ENCODE measurements at places on chromosomes 16 and 17.

DNA sequence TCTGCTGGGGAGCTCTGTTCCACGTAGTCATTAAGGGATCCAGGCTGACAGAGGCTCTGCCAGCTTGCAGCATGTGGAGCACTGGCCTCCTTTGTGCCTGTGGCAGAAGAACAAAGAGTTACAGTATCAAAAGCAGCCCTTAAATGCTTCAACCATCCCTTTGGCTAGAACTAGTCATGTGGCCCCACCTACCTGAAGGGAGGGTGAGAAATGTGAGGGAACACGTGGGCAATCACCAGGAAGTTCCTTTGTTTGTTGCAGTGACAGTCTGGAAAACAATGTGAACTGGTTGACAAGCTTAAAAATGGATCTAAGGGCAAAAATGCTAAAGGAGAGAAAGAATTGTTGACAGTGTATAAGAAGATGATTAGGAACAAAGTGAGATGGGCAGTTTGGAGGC is 290.4 kb upstream of the HSBP1 start:
- DNase-seq: no peak

DNA sequence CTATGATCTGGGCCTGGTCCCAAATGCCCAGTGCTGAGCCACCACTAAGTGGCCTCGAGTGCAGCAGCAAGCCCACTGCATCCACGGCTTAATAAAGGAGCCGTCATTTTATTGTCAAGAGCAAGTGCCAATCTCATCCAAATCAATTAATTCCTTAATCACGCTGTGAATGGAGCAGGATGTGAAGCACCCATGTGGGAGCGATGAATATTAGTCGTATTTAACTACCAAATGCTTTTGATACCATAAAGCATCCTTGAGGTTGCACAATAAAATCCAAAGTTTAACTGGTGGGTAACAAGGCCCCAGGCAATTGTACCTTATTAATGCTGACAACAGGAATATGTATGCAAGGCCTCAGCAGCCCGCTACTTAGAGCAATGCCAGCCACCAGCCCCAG is 226.0 kb upstream of the C16orf82 start:
- DNase-seq: no peak

DNA sequence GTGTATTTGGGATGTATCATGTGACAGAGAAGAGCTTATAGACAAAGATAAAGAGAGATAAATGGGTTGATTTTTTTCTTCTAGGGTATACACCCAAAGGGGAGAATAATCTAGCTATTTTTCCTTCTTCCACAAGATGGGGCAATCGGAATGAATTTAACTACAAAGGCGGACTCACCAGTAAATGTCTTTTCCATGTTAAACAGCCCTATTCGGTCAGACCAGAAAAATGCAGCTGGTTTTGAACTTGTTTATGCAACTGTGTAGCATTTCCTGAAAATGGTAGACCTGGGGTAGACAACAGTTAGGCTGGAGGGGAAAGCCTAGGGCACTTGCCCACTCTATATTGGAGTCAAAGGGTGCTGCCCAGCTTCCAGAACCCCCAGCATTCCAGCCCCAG is 477.1 kb downstream of the TOX3 start:
- no peak for DNase-seq

- no peak for DNase-seq
These were observed 80.3 kb upstream of the ZNF750 start for GRCh38 chr17:82920150-82920549.

DNA sequence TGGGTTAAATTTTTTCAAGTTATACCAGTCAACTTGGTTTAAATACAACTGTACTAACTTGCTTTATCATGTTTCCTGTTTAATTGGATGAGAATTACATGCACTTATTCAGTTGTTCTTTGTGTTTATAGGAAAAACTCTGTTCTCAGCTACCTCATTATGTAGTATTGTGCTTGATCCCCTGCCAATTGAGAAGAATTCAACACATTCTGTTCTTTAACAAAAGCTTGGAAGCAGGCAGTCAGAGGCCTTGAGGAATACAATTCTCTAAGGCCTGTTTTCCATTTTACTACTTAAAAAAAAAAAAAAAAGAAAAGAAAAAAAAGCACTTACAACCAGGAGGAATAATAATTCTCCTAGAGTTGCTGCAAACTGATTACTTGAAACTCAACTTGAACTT is 60.6 kb upstream of the CMIP start:
- DNase-seq: no peak
